Fibroblast of the aortic adventitia (primary cell): ENCODE measurements at places on chromosomes 13 and 19.
A peak's percentile ranks its signal among the peaks of the same experiment; 100 is the strongest.

DNA sequence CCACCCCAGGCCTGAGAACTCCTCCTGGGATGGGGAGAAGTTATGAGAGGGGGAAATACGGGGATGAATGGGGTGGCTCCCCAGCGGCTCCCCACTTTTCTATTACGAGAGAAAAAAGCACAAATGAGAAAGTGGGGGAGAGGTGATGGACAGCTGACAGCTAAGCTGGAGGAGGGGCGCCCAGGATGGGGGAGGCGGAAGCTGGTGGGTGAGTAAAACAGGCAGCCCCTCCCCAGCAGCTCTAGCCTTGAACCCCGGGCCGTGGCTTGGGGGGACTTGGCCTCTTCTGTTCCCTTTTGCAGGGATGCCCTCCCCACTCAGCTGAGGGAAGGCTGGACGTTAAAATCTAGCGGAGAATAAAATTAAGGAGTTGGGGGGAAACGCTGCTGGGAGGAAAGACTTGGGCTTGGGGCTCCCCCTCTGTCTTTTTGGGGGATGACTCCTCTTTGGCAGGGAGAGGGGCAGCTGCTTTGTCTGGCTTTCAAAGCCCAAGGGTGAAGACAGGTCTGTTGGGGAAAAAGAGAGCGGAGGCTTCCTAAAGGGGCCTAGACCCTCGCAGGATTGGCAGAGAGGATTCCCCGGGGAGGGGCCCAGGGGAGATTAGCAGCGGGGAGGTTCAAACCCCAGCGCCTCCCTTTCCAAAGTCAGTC, 1.4 kb upstream of the SAMD1 start:
- DNase-seq: no peak

GRCh38 chr19:10612499-10613119, 12.7 kb upstream of the SLC44A2 start:
- DNase-seq: peak; percentile 79

GRCh38 chr19:54918499-54918898, 12.6 kb downstream of the NCR1 start:
- no peak for DNase-seq

DNA sequence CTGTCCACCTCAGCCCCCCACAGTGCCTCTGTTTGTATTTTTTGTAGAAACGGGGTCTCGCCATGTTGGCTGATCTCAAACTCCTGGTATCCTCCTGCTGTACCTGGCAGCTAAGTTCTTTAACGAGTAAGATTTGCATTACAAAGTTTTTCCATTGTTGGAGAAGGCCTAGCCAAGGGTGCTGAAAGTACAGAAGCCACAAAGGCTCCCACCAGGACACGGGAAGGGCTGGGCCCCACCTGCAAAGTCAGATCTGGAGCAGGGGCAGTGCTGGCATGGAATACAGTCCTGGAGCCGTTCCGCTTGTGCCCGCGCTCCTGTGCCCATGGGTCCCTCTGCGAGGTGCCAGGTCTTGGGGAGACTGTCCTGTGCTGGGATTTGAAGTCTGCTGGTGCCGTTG, 12.1 kb downstream of the FZR1 start:
- no peak for DNase-seq

GRCh38 chr19:19551853-19552192, 13.8 kb downstream of the CILP2 start:
- DNase-seq: no peak

DNA sequence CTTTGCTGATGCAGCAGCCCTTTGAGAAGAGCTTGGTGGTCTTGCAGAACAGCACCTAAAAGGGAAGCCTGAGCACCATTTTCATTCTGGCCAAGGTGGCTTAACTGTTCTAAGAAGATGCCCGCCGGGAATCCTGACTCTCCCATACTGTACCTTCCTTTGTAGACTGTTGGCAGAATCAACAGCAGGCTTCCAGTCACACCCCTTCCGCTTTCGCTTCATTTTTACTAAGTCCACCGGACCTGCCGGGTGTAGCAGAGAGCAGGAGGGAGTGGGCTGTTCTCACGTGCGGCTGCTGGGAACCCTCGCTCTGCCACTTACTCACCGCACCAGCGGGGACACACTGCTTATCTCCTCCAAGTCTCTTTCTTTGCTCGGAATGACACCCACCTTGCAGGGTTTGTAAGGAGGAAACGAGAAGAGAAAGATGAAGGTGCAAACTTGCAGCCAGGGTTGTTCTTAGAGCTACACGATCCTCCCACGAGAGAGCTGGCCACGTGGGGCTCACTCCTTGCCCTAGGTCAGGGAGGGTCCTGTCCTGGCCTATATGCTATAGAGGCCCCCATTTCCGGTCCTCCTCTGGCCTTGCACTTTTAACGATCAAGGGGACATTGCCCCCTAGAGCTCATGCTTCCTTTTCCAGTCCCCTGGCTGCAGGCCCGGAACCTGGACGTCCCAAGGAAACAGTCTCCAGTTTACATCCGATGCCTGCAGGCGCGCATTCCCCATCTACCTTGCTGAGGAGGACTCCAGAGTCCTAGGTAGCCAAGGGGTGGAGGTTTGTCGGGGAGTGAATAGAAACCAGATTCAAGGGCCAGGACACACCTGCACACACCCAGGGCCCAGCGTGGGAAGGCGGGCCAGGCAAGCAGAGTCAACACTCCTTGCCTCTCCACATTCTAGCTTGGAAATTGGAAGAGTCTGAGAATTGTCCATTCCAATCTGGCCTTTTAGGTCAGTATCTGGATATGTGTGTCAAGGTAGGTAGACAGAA, 453.6 kb downstream of the IRS2 start:
- no peak for DNase-seq

- DNase-seq: no peak
These were observed 1.5 kb downstream of the IFNL4 start for GRCh38 chr19:39246951-39247669.

- no peak for DNase-seq
These were observed 363 bp upstream of the ZNF763 start for GRCh38 chr19:11964496-11964857.

DNA sequence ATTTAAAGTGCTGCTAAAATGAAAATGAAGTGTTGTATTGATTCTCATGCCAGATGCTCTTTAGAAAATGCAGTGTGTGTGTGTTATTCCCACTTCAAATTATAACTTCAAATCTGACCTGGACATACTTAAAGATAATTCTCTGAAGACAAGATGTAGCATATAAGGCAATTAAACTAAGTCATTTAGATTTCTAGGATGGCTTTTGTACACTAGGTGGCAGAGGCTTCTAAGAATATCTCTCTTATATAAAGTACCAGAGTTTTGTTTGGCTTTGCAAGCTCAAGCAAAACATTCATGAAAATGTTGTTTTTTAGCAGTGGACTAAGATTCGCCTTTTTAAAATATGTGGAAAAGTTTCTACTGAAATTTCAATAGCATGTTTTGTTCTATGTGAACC, 407.2 kb downstream of the GPC5 start:
- no peak for DNase-seq

DNA sequence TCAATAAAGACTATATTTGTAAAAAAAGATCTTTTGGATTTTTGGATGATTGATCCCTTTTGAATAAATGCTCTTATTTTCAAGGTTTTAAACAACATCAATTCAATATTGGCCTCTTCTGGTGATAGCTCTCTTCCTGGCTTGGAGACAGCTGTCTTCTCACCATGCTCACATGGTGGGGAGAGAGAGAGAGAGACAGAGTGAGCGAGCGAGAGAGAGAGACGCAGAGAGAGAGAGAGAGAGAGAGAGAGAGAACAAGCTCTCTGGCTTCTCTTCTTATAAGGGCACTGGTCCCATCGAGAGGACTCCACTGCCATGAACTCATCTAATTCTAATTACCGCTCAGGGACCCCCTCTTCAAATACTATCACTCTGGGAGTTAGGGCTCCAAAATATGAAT, 32.1 kb upstream of the FARP1 start:
- no peak for DNase-seq

- DNase-seq: no peak
These were observed 60.8 kb downstream of the F2RL3 start for GRCh38 chr19:16949496-16950023.

DNA sequence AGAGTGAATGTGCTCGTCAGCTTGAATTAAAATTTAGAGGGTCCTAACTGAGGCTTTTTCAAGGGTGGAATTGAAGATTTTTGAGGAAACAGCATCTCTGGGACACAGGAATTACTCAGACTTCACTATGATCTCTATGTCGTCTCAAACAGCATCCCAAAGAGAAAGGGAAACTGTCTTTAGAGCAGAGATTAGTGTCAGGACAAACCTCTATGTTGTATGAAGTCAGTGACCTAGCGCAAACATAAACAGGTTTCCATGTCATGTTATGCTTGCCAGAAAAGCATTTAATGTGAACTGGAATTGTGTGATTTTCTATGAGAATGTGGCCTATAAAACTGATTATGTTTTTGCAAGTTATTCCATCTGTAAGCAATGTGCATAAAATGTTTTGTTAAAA, 573.7 kb downstream of the GPC6 start:
- DNase-seq: no peak

GRCh38 chr19:30078381-30078910, 136.4 kb downstream of the URI1 start:
- no peak for DNase-seq

GRCh38 chr13:100184095-100184494, 95.2 kb downstream of the PCCA start:
- DNase-seq: no peak

DNA sequence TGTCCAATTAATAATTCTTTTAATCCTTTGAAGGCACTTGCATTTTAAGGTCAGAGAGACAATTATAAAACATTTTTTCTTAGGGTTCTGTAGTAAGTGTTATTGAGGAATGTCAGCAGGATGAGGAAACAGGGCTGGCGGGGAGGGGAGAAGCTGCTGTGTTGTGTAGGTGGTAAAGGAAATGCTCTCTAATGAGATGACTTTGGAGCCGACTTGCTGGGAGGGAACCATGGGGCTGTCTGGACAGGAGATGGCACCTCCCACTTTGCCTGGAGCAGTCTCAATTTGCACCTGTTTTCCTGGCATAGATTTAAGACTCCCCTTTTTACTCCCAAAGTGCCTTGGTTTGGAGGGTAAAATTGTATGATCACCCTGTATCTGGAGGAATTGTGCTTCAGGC, 230.4 kb downstream of the ATP8A2 start:
- DNase-seq: no peak

- no peak for DNase-seq
These were observed 1.4 kb downstream of the ZNF324 start for GRCh38 chr19:58468216-58468839.

- DNase-seq: no peak
These were observed 11.7 kb upstream of the CASP14 start for GRCh38 chr19:15037586-15037985.

GRCh38 chr13:107458269-107458668, 757.1 kb downstream of the LIG4 start:
- DNase-seq: no peak

GRCh38 chr19:37309834-37310575, 60.9 kb upstream of the ZNF527 start:
- DNase-seq: no peak

DNA sequence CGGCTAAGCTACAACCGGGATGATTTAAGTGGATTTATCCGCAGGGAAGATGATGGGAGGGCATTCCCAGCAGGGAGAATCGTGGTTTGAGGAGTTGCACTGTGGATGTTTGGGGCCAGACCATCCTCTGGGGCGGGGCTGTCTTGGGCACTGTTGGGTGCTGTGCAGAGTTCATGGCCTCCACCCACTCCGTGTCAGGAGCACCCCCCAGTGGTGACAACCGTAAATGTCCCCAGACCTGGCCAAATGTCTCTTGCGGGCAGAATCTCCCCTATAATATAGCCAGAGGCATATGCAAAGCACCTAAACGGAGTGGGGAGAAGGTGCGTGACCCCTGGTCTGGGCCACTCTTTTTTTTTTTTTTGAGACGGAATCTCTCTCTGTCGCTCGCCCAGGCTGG, 40.2 kb downstream of the SMIM24 start:
- DNase-seq: no peak

- DNase-seq: no peak
These were observed 24.1 kb downstream of the HPN start for GRCh38 chr19:35065574-35065973.

- no peak for DNase-seq
These were observed 2385.0 kb downstream of the PCDH9 start for GRCh38 chr13:64845110-64845509.

GRCh38 chr19:38712161-38712748, 32.0 kb downstream of the CAPN12 start:
- DNase-seq: no peak

GRCh38 chr13:36571444-36571843, 102.4 kb upstream of the SERTM1 start:
- peak; percentile 17 for DNase-seq

DNA sequence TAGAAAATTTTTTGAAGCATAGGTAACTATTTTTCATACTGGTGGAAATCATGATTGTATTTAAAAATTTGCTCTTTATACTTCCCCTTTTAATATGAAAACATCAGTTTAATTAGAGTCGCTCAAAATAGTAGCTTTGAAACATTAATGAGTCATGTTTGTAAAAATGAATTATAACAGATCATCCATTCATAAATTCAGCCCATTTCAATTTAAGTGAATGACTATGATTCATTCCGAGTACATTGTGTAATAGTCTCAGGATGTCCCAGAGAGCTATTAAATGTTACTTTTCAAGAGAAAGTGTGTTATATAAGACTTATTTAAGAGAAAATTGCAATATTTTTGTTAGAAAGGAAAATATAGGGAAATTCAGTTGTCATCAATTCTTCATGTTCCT, 111.0 kb downstream of the FNDC3A start:
- peak; percentile 68 for DNase-seq

- DNase-seq: peak; percentile 46
These were observed 1.8 kb downstream of the MAB21L1 start for GRCh38 chr13:35474496-35475211.

- no peak for DNase-seq
These were observed 19.5 kb upstream of the SLC39A3 start for GRCh38 chr19:2759362-2759761.

- DNase-seq: peak; percentile 29
These were observed 11.4 kb downstream of the COQ8B start for GRCh38 chr19:40705362-40705651.

DNA sequence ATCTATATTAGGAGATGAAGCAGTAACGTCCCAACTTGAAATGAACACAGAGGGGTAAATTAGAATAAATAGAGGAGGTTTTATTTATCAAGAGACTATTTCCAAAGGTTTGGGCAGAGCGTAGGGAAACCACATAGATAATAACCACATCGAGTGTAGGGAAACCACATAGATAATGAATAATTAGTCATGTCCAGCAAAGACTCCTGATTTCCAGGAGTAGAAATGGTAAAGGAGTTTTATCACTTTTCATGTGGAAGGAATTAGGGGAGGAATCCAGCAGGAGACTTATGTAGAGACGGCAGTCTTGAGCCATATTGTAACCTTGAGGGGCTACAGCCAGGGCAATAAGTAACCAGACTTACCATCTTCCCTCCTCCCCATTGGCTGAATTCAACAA, 136.3 kb upstream of the CSNK1A1L start:
- DNase-seq: peak; percentile 16
